ENCODE measurements at places on chromosomes 4 and X.

DNA sequence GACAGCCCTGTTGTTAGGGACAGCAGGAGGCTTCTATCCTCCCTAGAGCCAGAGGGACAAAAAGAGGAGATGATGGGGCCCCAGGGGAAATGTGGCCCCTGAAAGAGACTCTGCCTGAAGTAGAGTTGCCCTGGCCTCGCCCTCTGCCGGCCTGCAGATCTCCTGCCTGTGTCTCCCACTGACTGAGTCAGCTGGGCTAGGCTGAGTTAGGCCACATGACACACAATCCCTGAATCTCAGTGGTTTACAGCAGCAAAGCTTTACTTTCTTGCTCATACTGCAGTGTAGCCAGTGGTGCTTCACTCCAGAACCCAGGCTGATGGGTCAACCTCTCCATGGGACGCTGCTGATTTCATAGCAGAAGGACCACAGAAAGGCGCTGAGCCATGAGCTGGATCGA is 23.5 kb downstream of the DRD5 start:
- DNase-seq = no peak

GRCh38 chr4:109022961-109023360 is 260.1 kb upstream of the ETNPPL start:
- no peak for DNase-seq

- DNase-seq = no peak
Measured at GRCh38 chr4:142474398-142475087, 371.6 kb downstream of the INPP4B start.

GRCh38 chrX:130716781-130717413 is 186.1 kb downstream of the ENOX2 start:
- DNase-seq = no peak

DNA sequence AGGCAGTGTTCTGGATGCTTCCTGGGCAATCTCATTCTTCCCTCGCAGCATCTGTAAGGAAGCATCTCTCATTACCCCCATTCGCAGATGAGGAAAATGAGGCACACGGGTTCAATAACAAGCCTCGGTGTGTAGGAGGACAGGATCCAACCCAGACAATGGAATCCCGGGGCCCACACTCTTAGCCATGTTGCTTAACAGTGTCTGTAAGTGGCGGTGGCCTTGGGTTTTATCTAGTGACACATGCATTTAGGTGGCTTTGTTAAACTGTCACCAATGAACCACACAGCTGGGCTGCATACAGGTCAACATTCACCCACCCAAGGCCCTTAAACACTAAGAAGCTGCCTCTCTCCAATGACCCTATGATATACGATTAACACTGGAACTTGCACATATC is 22.6 kb downstream of the RELL1 start:
- no peak for DNase-seq

Data from amniotic stem cell (primary cell).